T47D (cell line): ENCODE measurements at places on chromosomes 5 and 9.

GRCh38 chr9:14992081-14992480 is 81.9 kb upstream of the FREM1 start:
- DNase-seq: peak; percentile 42

GRCh38 chr5:16465544-16466432 is at the start of gene ZNF622:
Gene ZNF622 (minus strand): TSS chr5:16465800. CDS start chr5:16465665, 135 bp downstream.
- DNase-seq: peak; percentile 94

GRCh38 chr9:12980085-12980851 is 205.4 kb downstream of the LURAP1L start:
- DNase-seq: no peak

GRCh38 chr5:163807781-163808180 is 302.4 kb downstream of the MAT2B start:
- no peak for DNase-seq

- no peak for DNase-seq
These were observed 95.4 kb upstream of the DAB2 start for GRCh38 chr5:39520232-39520572.

DNA sequence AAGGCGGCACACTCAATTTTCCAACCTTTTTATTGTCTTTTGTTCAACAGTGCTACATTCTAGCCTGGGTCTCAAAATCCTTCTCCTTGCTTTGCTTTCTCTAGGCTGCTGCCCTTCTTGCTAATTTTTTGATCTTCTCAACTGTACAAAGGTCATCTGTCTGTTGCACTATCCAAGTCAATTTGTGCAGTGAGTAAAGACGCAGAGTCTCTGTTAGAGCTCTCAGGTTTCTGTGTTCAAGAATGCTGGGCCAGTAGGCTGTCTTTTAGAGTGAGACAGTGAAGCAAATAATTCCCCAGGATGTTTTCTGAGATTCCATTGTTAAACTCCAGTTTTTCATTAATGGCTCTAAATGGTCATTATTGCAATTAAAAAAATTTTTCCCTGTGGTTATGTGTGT is 255.7 kb upstream of the ACTBL2 start:
- no peak for DNase-seq

- DNase-seq: no peak
These were observed 96.7 kb upstream of the RETREG1 start for GRCh38 chr5:16713386-16713928.

DNA sequence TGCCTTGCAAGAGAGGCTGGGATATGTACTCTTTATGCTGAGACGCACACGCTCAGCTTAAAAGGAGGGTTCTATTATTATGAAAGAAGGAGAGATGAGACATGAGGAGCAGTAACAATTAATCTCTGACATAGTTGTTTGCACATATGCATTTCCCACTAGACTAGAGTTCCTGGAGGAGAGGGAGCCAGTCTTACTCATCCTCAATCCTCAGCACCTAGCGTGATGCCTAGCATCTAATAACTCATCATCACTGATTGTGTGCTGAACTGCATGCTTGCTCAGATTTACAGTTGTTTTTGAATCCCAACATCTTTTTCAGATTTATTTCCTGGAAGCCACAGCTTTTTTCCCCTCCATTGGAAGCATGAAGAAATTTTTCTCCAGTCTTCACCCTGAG is 35.5 kb downstream of the GCNT4 start:
- DNase-seq: no peak
